ENCODE measurements at places on chromosomes 1 and 21.
A peak's percentile ranks its signal among the peaks of the same experiment; 100 is the strongest.

DNA sequence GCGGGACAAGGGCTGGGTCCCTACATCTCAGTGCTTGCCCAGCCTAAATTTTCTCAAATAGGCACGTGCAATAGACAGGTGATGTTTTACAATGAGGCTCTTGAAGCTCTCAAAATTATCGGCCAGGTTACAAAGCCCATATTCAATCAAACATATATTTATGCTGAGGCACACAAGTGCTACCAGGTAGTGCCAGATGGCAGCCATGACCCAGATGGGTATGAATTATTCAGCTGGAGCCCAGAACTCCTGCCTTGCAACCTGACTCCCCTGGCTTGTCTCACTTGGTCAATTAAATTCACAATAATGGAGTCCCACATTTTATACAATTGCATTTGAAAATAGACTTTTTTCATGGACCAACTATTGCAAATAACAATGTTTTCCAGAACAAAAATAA is 12.3 kb upstream of the ADAM30 start:
- DNase-seq = no peak

GRCh38 chr1:215932558-215932957 is 365.5 kb downstream of the KCTD3 start:
- DNase-seq = no peak

DNA sequence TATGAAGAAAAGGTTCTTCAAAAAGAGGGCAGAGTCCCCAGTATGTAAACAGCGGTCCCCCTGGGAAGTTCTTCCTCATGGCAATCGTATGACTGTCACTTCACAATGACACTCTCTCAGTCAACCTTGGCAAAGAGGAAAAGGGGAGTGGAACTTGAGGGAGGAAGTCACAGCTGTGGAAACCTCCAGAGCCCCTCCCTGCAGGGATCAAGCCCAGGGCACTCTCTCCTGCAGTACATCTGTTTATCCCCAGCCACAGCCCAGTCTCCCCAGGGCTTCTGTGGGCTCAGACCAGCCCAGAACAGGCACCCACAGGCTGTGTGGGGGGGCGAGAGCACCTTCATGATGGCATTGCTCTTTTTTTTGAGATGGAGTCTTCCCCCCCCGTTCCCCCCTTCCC is 2.0 kb downstream of the ATP13A2 start:
- DNase-seq = peak; percentile 12

- DNase-seq = no peak
Observed at GRCh38 chr1:116062201-116062600, 49.0 kb upstream of the MAB21L3 start.

- no peak for DNase-seq
Observed at GRCh38 chr1:113434081-113434873, 44.0 kb downstream of the MAGI3 start.
